ENCODE measurements at places on chromosomes 5 and 9. TPM values are rescaled to one million over a fixed set of nuclear protein-coding genes. Genes with fewer than 3 reads are reported as not detected.

- no peak for DNase-seq
Measured at GRCh38 chr5:93476251-93476742, 104.7 kb downstream of the NR2F1-AS1 start.

Gene OSMR
- total RNA-seq = 4.9 TPM

Gene TIMD4
- not detected for total RNA-seq

DNA sequence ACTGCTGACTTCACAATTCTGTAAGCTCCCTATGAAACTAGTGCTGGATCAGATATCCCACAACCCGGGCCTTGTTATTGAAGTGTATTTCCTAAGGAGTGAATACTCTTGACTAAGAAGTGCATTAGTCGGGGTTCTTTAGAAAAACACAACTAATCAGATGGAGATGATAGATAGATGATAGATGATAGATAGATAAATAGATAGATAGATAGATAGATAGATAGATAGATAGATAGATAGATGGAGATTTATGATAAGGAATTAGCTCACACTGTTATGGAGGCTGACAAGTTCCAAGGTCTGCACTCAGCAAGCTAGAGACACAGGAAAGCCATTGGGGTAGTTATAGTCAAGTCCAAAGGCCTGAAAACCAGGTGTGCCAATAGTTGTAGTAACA lies 214.6 kb upstream of the COX7C start:
- no peak for DNase-seq

Gene MUSK
- 10.2 TPM for total RNA-seq

Gene PCDH1
- 15.9 TPM for total RNA-seq

Gene IFNA2
- not detected for total RNA-seq

Gene SPINK7
- not detected for total RNA-seq

Measured in gastrocnemius medialis (tissue), 4 donors.